Astrocyte (in vitro differentiated cells and primary cell): ENCODE measurements at places on chromosomes 5 and 9.

DNA sequence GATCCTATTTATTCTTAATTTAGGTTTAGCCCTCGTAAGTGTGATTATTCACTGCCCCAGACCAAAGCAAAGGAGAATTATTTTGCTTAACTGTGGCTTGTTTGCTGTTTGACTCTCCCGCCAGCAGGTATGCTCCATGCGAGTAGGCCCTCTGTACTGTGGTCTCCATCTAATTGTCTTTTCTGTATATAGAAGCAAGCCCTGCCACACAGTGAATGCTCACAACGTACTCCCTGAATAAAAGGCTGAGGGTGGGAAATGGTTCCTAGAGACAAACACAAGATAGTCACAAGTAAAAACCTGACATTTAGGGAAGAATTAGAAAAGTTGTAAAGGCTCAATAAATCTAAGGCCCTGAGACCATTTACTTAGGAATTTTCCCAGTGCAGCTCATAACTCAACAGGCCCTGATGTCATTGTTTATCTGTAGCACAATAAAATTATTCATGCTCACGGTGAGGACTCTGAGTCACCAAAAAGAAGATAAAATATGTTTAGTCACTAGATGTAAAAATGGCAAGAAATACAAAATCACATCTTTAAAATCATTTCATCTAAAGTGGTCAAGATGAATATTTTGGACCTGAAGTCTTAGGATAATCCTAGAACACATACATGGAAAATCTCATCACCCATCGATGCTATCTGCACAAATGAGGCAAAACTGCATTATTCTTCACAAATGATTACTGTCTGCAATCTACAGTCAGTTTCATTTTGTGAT lies 473.2 kb downstream of the ENC1 start:
- no peaks in the 10 kb centered on the region for H3K36me3 ChIP-seq
- H3K4me3 ChIP-seq: no peak overlapping the region
- peaks cover 19% of the 10 kb centered on the region for H3K4me1 ChIP-seq
- no peaks in the 10 kb centered on the region for H3K27me3 ChIP-seq

GRCh38 chr9:135120249-135120648 lies 32.8 kb downstream of the OLFM1 start:
- H3K27ac ChIP-seq: no peak overlapping the region
- no peaks in the 10 kb centered on the region for H3K36me3 ChIP-seq
- H3K4me1 ChIP-seq: no peaks in the 10 kb centered on the region
- no peak overlapping the region for H3K4me3 ChIP-seq
- no peak for DNase-seq
- no peaks in the 10 kb centered on the region for H3K27me3 ChIP-seq

GRCh38 chr9:6925836-6926235 lies 168.1 kb downstream of the KDM4C start:
- peaks cover 2% of the 10 kb centered on the region for H3K4me1 ChIP-seq
- H3K27me3 ChIP-seq: no peaks in the 10 kb centered on the region
- no peak overlapping the region for H3K4me3 ChIP-seq
- H3K27ac ChIP-seq: no peak overlapping the region
- no peaks in the 10 kb centered on the region for H3K36me3 ChIP-seq

- no peak for DNase-seq
- no peaks in the 10 kb centered on the region for H3K4me1 ChIP-seq
- no peak overlapping the region for H3K4me3 ChIP-seq
- no peaks in the 10 kb centered on the region for H3K27me3 ChIP-seq
Observed at GRCh38 chr9:31390403-31391025, 993.9 kb upstream of the ACO1 start.

GRCh38 chr9:131954299-131954698 lies 125.4 kb downstream of the MED27 start:
- no peak overlapping the region for H3K27ac ChIP-seq
- H3K27me3 ChIP-seq: no peaks in the 10 kb centered on the region
- H3K4me3 ChIP-seq: no peak overlapping the region
- H3K36me3 ChIP-seq: no peaks in the 10 kb centered on the region
- no peaks in the 10 kb centered on the region for H3K4me1 ChIP-seq

DNA sequence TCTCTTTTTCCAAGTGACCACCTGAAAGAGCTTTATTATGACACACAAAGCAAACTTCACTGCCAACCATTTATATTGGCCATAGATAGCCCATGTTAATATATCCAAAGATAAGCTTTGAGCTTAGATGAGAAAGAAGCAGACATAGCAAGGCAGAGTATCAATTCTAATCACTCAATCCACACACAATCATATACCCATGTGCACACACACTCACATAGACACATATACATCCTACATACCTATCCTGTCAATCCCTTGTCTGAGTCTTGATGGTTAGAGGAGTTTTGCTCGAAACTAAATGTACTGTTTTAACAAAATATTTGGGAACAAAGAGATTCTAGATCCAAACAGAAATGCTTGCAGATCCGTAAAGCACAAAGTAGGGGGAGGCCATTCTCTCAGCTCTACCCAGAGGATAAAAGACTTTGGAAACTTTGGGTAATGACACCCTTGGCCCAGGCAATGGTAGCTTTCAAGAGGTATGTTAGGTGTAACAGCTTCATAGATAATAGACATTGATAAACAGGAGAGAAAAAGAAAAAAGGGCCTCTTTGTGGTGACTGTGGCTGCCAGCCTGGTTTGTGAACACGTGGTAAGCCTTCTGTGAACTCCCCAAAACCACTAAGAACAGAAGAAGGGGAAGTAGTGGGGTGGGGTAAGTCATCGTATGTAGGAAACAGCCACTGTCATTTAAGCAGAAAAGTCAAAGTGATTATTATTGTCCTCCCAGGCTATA lies 121.6 kb downstream of the TLR4 start:
- H3K4me3 ChIP-seq: no peak overlapping the region
- no peak for DNase-seq
- H3K36me3 ChIP-seq: no peaks in the 10 kb centered on the region
- no peak overlapping the region for H3K27ac ChIP-seq
- H3K27me3 ChIP-seq: no peaks in the 10 kb centered on the region
- H3K4me1 ChIP-seq: no peaks in the 10 kb centered on the region

DNA sequence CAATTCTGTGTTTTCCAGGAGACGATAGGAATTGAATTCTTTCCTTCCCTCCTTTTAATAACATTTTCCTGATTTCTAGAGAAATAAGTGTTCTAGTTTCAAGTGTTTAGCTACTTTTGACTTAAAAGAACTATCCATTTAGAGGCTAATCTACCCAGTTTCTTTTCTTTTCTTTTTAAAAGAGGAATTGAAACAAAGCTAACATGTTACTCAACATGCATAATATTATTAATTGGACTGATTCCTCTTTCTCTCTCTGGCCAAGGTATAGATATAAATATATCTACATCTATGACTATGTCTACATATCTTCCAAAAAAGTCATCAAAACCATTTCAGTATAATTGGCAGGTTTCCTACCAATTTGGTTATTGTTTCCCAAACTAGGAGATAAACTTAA lies 309.8 kb downstream of the TRPM3 start:
- DNase-seq: no peak
- no peaks in the 10 kb centered on the region for H3K4me1 ChIP-seq
- H3K36me3 ChIP-seq: no peaks in the 10 kb centered on the region
- H3K27ac ChIP-seq: no peak overlapping the region

DNA sequence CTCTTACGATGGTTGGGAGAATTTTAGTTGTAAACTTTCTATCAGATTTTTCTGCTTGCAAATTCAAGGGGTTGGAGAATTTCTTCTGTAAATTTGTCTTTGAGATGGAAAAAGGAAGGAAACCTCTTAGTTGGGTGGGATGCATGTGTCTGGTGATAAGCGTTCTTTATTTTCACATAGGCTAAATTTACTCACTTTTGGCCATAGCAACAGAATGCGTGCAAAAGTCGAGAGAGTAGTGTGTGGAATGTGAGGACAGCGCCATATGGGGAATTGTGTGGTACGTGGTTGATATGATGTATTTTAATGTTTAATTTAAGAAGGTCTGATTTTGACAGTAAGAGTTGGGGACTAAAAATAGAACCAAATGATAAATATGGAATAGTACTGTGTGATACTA lies 282.2 kb downstream of the TAF11L14 start:
- no peak overlapping the region for H3K4me3 ChIP-seq
- DNase-seq: no peak
- H3K4me1 ChIP-seq: peaks cover 3% of the 10 kb centered on the region
- no peaks in the 10 kb centered on the region for H3K36me3 ChIP-seq

- H3K4me1 ChIP-seq: no peaks in the 10 kb centered on the region
- H3K27ac ChIP-seq: no peak overlapping the region
- peaks cover 20% of the 10 kb centered on the region for H3K36me3 ChIP-seq
- no peaks in the 10 kb centered on the region for H3K27me3 ChIP-seq
- DNase-seq: no peak
- no peak overlapping the region for H3K4me3 ChIP-seq
Observed at GRCh38 chr5:172207511-172207910, 13.5 kb downstream of the EFCAB9 start.
